ENCODE measurements at places on chromosomes 2 and 18. TPM values are rescaled to one million over a fixed set of nuclear protein-coding genes. Genes with fewer than 3 reads are reported as not detected.
A peak's percentile ranks its signal among the peaks of the same experiment; 100 is the strongest.

ARHGAP15 gene
- not detected for total RNA-seq

KLHL30 gene
- total RNA-seq: 0.13 TPM

KCTD18 gene
- 11.2 TPM for total RNA-seq

DNA sequence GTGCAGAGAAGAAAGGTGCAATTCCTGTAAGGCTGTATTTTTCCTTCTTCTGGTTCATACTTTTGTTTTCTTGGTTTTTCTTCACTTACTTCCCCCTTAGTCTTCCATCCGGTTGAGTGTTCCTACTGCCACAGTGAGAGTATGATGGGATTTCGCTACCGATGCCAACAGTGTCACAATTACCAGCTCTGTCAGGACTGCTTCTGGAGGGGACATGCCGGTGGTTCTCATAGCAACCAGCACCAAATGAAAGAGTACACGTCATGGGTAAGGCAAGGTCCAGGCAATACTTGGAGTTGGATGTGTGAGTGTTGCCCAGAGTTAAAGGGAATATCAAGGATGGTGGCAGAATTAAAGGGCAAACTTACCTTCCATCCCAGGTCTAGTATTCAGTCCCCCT, 108.0 kb downstream of the DTNA start:
- DNase-seq: no peak
- H3K4me3 ChIP-seq: no peak overlapping the region
- no peaks in the 10 kb centered on the region for H3K4me1 ChIP-seq
- no peaks in the 10 kb centered on the region for H3K36me3 ChIP-seq

GRCh38 chr2:52934323-52934898, 833.2 kb upstream of the CHAC2 start:
- no peaks in the 10 kb centered on the region for H3K36me3 ChIP-seq
- H3K4me3 ChIP-seq: no peak overlapping the region
- peaks cover 6% of the 10 kb centered on the region for H3K27me3 ChIP-seq
- peak overlapping the region; percentile 24 for H3K27ac ChIP-seq
- H3K4me1 ChIP-seq: peaks cover 24% of the 10 kb centered on the region

GRCh38 chr2:178109813-178110212, 2.4 kb upstream of the RBM45 start:
- H3K27ac ChIP-seq: no peak overlapping the region

GRCh38 chr2:178819992-178820391, 12.8 kb upstream of the TTN start:
- H3K27ac ChIP-seq: peak overlapping the region; percentile 55
- H3K4me3 ChIP-seq: no peak overlapping the region
- DNase-seq: no peak

- no peak overlapping the region for H3K27ac ChIP-seq
- peaks cover 23% of the 10 kb centered on the region for H3K4me1 ChIP-seq
- H3K4me3 ChIP-seq: no peak overlapping the region
- H3K27me3 ChIP-seq: no peaks in the 10 kb centered on the region
These were observed 56.2 kb upstream of the ROCK1 start for GRCh38 chr18:21167641-21168377.
